Activated T-helper 9 cell treated with anti-CD3 and anti-CD28 coated beads, Interleukin-2, amount 50 U/mL, for 16 hours (primary cell): ENCODE measurements at places on chromosomes 5 and 9.

DNA sequence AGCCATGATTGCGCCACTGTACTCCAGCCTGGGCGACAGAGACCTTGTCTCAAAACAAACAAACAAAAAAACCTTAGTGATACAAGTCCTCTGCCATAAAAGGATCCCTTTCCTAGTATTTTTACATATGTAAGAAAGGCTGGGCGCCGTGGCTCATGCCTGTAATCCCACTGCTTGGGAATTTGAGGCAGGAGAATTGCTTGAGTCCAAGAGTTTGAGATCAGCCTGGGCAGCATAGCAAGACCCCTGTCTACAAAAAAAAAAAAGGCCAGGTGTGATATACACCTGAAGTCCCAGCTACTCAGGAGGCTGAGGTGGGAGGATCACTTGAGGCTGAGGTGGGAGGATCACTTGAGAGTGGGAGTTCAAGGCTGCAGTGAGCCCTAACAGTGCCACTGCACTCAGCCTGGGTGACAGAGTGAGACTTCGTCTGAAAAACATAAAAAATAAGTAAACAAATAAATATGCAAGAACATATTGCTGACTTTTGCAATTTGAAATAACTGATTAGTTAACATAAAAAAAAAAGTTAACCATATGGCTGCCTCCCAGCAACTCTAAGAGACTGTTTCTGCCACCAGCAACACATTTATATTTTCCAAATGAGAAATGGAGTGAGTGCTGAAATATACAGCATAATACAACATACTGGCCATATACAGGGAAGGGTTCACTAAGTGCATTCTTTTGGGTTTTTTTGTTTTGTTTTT lies 6.9 kb downstream of the ZNF367 start:
- no peak for DNase-seq

GRCh38 chr5:123807177-123807945 lies 295.4 kb downstream of the CSNK1G3 start:
- no peak for DNase-seq

DNA sequence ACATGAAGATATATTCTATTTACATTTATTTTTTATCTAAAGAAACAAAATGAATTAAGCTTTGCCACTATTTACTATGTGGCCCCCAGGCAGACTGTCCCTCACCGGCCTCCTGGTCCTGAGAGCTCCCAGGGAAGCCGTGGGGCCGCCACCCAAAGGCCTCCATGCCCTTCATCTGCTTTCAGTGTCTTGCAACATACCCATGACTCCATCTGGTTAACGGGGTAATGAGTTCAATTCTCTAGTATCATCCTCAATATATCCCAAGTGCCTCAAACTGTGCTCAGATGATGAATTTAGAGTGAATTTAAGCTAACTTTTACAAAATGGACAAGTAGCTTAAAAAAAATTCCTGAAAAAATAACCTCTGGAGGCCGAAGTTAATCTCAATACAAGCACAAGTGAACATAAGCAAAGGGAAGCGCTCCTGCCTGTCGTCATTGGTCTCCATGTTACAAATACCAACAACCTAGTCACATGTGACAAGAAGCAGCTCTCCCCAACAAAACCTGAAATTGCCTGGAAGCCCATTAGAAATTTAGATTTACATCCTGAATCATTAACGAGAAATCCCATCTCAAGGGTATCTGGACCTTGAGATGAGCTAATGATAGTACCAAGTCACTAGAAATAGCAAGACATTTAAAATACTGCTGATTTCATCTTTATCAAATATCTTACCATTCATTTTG lies 26.1 kb downstream of the DAP start:
- no peak for DNase-seq

DNA sequence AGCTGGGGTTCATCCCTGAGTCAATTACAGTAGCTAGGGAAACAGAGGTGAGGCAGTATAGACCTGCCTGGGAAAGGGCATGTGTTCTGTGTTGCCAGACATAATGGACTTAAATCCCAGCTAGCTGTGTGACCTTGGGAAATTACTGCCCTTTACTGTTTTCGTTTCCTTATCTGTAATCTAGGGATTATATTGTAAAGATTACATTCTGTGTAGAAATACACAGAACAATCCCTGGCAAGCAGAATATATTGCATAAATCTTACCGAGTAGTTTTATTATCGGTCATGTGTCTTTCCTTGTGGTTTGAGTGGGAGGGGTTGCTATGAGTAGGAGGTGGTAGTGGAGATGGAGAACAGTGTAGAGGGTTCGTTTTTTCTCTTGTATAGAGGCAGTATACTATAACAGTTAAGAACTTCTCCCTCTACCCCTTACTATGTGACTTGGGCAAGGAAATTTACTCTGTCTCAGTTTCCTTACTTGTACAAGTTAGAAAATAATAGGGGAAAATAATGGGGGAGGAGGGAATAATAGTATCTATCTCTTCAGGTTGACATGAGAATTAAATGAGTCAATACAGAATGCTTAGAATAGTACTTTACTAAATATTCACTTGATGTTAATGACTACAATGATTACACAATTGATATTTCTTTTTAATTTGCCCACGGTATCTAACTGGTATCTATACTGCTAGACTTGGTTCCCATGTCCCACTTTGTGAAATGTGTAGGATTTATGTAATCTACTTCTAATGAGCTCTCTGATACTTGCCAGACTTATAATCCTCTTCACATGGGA lies 7.1 kb upstream of the DMXL1 start:
- DNase-seq, result no peak

GRCh38 chr9:94168203-94169000 lies 84.1 kb downstream of the PTPDC1 start:
- DNase-seq, result no peak

DNA sequence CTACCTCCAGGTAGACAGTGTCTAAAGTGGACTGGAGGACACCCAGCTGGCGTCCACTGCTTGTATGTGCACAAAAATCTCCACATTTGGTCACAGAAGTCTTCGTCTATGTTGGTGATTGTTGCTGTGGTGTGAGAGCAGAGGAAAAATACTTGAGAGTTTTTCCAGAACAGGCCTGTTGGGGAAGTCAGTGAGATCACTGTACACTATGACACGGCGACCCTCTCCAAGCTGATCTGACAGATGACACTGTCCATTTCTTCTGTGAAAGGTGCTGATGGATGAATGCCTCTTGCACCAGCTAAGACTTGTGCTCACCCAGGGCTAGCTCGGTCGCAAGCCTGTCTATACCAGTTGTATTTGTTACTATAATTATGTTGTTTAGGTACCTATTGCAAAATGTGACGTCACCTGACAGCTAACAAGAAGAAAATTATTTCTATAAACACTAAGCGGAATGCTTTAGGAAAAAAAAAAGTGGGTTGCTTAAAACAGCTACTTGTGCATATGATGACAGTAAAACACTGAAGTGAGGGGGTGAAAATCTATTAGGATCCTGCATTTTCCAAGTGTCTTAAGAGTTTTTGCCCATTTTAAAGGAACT lies 142.3 kb downstream of the ROR2 start:
- DNase-seq, result no peak

GRCh38 chr5:37396352-37396751 lies 17.2 kb downstream of the WDR70 start:
- no peak for DNase-seq
